ENCODE measurements at places on chromosomes 13 and 19.

GRCh38 chr19:5081443-5082161 is 112.7 kb downstream of the KDM4B start:
- DNase-seq: no peak

DNA sequence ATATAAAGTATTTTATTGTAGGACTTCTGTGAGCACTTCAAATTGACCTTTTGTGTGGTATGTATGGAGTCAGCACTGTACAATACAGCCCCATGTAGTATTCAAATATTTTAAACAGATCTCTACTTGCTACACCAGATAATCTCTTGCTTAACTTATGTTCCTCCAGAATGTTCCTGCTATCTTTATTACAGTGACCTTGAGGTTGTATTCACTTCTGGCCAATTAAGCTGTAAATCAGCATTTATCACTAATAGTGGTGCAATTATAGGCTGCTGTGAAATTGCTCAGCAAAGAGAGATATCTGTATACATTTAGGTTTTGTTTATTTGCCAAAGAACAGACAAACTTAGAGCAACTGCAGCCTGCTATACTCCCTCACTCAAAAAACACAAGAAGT is 1218.6 kb downstream of the PCDH17 start:
- no peak for DNase-seq

GRCh38 chr13:48874165-48874564 is 101.5 kb upstream of the FNDC3A start:
- DNase-seq: no peak

- no peak for DNase-seq
Observed at GRCh38 chr19:7670150-7670783, 1.4 kb downstream of the RETN start.

GRCh38 chr19:32269831-32270230 is 75.6 kb upstream of the ZNF507 start:
- DNase-seq: no peak

- DNase-seq: peak; percentile 36
Observed at GRCh38 chr19:2455851-2456570, 748 bp downstream of the LMNB2 start.

- no peak for DNase-seq
Observed at GRCh38 chr19:48120505-48120904, 9.9 kb upstream of the PLA2G4C start.

- no peak for DNase-seq
Observed at GRCh38 chr13:76349700-76350099, 536.5 kb downstream of the KCTD12 start.
